ENCODE measurements at places on chromosomes 6 and 20.

DNA sequence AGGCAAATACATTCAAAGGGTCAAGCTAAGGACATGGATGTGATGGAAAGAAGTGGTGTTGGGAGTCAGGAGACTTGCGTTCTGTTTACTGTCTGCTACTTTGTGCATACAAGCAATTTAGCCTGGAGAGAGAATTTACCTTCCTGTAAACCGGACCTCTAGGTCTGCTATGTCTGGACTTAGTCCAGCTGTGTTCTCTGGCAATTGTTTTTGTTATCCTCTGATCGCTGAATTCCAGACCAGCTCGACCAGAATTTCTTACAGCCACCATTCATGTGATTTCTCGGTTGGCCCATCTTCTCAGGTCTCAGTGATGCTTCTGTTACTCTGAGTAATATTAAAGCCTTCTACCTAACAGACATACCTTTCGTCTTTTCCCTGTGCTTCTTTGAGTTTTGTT lies 75.2 kb downstream of the LRRC1 start:
- no peak for DNase-seq

DNA sequence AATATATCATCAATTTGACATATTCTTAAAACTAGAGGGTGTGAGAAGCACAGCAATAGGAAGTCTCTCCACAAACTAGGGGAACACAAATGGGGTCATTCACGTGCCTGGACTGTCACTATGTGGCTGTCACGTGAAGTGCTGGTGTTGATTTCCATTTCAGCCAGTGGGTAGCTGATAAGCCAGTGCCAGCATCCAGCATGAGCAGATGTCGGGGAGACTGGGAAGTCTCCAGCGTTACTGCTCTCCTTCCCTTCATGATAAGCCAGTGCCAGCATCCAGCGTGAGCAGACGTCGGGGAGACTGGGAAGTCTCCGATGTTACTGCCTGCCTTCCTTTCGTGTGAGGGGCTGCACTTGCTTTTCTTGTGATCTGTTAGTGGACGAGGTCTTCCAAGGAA lies 5.6 kb upstream of the SLC17A9 start:
- no peak for DNase-seq

DNA sequence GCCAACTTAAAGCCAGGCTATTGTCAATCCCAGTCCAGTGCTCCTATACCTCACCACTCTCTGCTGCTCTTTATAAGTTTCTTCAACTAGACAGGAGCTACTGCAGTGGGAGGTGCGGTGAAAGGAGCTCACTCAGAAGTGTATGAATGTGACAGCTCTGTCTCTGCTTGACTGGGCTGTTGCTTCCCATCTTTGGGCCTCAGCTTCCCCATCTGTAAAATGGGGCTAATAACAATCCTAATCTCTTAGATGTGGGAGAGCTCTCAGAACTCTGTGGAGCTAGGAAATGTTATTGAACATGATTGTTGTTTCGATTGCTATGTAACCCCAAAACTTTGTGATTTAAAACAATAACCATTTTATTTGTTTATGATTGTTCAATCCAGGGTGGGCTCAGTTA lies 8.4 kb upstream of the RALY start:
- DNase-seq: no peak

DNA sequence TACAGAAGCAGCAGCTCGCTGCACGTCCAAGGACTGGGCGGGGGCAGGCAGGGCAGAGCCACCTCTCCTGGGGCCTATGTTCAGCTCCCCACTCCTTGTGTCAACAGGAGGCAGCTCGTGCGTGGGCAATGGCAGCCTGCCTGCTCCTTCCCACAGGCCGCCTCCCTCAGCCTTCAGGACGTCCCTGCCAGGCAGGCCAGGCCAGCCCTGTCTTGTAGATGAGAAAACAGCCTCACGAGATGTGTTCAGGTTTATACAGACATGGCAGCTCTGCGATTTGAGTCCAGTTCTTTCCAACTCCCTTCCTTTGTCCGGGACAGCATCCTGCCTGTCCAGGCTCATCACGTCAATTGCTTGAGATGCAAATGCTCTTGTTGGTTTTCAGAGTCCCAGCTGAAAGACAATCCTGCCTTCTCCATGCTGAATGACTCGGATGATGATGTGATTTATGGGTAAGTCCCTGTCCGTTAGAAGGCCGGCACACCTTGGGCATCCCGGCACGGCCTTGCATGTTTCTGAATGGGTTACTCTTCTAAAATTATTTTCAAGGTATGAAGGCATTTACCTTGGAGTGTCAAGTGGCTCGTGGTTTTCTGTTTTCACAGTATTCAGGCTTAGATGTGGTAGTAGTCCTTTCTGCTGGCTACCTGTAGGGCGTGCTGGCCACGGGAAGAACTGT lies 13.5 kb downstream of the DYNLT1 start:
- DNase-seq: no peak

DNA sequence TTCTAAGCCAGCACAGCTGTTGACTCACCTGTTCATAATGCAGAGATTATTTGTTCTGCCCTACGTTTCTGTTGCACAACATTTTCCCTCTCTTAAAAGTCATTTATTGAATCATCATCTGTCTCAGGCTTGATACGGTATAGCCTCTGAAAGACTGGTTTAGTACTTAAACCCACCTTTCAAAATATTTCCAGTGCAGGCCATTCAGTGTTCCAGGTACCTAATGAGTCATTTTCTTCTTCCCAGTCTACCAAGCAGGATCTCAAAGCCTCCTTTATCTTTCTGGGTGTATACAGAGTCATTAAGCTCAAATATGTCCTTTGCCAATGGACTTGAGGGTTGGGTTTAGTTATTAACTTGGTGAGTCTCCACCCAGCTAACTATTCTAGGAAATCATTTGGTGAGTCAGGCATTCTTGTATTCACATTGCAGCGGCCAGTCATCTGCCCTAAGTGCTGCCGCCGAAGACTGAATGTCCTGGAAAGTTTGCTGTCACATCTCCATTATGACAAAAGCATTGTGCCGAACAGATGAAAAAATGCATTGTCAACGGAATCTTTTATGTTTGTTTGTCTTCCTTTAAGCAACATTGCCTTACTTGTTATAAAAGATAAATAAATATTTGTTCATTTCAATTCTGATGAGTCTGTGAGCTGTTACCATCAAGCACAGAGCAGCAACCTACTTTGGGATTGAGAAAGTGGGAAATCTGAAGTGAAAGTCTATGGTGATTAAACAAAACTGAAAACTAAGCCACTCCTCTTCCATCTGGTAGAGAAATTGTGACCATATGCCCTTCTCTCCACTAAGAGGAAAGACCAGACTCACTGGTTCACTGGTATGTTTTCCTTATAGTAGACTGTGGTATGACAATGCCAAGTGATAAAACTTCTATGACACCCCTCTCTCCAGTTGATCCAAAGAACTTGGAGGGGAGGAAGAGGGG lies 14.3 kb upstream of the FAM135A start:
- peak; percentile 31 for DNase-seq

DNA sequence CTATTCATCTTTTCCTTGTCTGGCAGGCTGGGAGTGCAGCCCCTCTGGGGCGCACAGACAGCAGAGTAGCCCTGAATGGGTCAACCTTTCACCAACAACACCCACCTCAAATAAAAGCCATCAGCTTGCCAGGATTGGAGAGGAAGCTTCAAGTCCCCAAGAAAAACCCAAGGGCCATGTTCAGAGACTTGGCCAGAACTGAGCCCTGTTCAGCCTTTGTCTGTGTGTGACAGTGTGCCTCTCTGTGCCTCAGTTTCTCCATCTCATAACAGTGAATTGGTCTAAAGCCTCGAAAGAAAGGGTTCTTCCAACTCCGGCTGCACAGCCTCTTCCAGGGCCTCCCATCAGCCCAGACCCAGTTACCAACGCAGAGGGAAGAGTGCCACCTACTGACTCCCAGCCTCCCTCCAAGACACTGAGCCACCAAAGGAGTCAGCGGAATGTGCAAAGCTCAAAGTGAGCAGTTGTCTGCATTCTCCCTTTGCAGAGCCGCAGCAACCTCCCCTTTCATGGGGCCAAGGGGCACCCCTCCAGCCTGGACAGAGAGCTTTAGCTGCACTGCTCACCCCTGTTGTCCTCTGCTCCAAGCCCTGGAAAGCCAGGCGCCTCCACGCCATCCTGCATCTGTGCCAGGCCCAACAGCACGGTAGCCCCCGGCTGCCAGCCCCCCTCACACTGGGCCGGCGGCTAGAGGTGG lies 82.7 kb upstream of the TOP1 start:
- peak; percentile 67 for DNase-seq
